HL-60 (cell line): ENCODE measurements at places on chromosomes 6 and 20.

- no peak for DNase-seq
Measured at GRCh38 chr6:82624251-82624650, 260.6 kb downstream of the TPBG start.

DNA sequence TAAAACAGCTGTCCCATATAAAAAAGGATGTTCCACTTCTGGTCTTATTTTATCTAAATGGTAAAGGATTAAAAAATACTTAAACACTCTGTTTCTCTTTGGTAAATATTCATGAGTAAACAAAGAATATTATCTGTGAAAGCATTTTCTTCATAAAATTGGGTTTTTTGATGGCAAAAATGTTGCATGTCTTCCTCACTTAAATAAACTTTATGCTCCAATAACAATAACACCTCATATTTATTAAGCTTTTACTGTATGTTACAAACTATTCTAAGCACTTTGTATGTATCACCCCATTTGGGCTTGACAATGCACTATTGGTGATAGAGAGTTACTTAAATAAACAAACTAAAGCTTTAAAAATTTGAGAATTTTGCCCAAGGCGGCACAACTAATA lies 91.9 kb downstream of the PHIP start:
- DNase-seq = no peak

- DNase-seq = no peak
Measured at GRCh38 chr6:128482642-128483041, 37.8 kb downstream of the PTPRK start.

GRCh38 chr20:59451641-59452040 lies 151.2 kb downstream of the EDN3 start:
- no peak for DNase-seq

- no peak for DNase-seq
Measured at GRCh38 chr6:158766621-158767455, 52.3 kb downstream of the EZR start.

GRCh38 chr6:24076011-24076410 lies 50.0 kb upstream of the NRSN1 start:
- DNase-seq = no peak

- DNase-seq = no peak
Measured at GRCh38 chr6:10414756-10415616, at the start of gene TFAP2A. Gene TFAP2A (minus strand): TSS chr6:10415074. CDS start chr6:10414991, 83 bp downstream.

- no peak for DNase-seq
Measured at GRCh38 chr20:24657196-24657595, 187.8 kb downstream of the SYNDIG1 start.
